ENCODE measurements at places on chromosomes 16 and 17. TPM values are rescaled to one million over a fixed set of nuclear protein-coding genes. Genes with fewer than 3 reads are reported as not detected.

SLC5A10 gene
- total RNA-seq: not detected

TK1 gene
- total RNA-seq: 141 TPM

DNA sequence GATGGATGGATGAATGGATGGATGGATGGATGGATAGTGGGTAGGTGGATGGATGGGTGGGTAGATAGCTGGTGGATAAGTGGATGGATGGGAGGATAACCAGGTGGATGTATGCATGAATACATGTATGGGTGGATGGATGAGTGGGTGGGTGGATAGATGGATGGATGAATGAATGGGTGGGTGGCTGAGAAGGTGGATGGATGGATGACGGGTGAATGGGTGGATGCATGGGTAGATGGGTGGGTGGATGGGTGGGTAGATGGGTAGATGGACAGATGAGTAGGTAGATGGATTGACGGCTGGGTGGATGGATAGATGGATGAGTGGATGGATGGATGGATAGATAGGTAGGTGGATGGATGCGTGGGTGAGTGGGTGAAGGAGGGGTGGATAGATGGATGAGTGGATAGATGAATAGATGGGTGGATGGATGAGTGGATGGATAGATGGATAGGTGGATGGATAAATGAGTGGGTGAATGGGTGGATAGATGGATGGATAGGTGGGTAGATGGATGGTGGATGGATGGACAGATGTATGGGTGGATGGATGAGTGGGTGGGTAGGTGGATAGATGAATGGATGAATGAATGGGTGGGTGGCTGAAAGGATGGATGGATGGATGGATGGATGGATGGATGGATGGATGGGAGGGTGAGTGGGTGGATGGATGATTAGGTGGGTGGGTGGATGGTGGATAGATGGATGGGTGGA, 50.1 kb upstream of the ZC3H18 start:
- H3K4me3 ChIP-seq: no peak overlapping the region
- H3K4me1 ChIP-seq: no peaks in the 10 kb centered on the region
- no peak overlapping the region for H3K27ac ChIP-seq
- DNase-seq: no peak
- no peaks in the 10 kb centered on the region for H3K36me3 ChIP-seq

GRCh38 chr17:35244341-35245195, 1.7 kb downstream of the SLFN5 start:
- peak; percentile 85 for DNase-seq
- peak overlapping the region; percentile 66 for H3K4me3 ChIP-seq
- peak overlapping the region; percentile 69 for H3K27ac ChIP-seq
- H3K36me3 ChIP-seq: no peaks in the 10 kb centered on the region

CBFA2T3 gene
- total RNA-seq: 1.8 TPM

DNA sequence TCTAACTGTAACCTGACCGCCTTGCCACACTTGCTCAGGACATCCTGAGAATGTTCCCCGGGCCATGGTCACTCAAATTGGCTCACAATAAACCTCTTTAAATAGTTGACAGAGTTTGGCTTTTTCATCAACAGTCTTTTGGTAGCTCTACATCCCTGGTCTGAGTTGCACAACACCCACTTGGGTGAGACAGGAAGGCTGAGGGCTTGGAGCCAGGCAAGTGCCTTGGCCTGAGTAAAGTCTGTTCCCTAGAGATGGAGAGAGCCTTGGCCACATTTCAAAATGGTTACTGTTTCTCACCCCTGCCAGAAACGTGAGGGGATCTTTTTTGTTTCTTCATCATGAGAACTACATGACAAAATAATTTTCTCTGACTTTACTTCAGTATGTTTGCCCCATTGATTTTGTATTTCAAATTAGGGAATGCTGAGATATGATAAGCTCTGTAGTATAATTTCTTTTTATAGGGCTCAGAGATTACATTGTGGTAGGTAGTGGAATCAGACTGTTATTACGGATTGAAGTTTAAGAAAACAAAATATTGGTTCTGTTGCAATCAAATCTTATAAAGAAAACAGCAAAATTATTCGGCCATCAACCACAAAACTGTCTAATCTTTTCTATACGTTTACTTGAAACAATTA, 53.9 kb upstream of the NETO2 start:
- H3K4me1 ChIP-seq: peaks cover 3% of the 10 kb centered on the region
- H3K4me3 ChIP-seq: no peak overlapping the region
- no peak for DNase-seq

GRCh38 chr17:14211801-14212200, 24.9 kb downstream of the CDRT15 start:
- DNase-seq: no peak
- H3K27ac ChIP-seq: no peak overlapping the region
- H3K4me3 ChIP-seq: no peak overlapping the region
- no peaks in the 10 kb centered on the region for H3K27me3 ChIP-seq
- peaks cover 26% of the 10 kb centered on the region for H3K36me3 ChIP-seq

NSF gene
- total RNA-seq: 63.3 TPM

GRCh38 chr16:81437865-81438264, 6.7 kb upstream of the CMIP start:
- no peaks in the 10 kb centered on the region for H3K36me3 ChIP-seq
- H3K27me3 ChIP-seq: no peaks in the 10 kb centered on the region
- no peak overlapping the region for H3K27ac ChIP-seq
- H3K4me1 ChIP-seq: 0 out of 2 replicates have a peak, but pooled peaks cover 3% of the 10 kb centered on the region

MSL1 gene
- 72.9 TPM for total RNA-seq

DNA sequence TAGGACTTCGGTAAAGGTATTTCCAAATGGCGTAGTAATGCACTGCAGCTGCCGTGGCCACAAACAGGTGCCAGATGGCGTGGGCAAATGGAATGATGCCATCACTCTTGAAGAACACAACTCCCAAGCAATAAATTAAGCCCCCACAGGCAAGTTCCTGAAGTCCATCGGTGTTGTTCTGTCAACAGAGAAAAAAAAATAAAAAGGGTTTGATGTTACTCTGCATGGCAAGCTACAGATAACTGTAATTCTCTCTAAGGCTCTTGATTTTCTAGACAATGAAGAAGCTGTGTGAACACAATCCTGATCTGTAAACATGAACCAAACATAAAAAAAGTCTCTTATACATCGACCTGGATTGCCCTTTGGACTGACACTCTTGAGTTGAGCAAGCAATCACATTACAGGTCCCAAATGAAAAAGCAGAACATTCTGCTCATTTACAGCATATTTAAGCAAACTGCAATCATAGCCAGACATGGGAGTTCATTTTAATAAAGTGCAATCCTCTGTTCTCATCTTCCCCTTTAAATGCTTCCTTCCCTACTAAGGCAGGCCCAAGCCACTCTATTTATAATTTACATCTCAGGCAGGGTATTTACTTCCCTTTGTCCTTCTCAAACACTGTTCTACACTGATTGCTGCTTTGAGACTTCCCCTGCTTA, 27.1 kb downstream of the MMD start:
- H3K4me3 ChIP-seq: no peak overlapping the region
- peak overlapping the region; percentile 91 for H3K27ac ChIP-seq
- no peaks in the 10 kb centered on the region for H3K27me3 ChIP-seq
- H3K36me3 ChIP-seq: peaks cover 21% of the 10 kb centered on the region

DNA sequence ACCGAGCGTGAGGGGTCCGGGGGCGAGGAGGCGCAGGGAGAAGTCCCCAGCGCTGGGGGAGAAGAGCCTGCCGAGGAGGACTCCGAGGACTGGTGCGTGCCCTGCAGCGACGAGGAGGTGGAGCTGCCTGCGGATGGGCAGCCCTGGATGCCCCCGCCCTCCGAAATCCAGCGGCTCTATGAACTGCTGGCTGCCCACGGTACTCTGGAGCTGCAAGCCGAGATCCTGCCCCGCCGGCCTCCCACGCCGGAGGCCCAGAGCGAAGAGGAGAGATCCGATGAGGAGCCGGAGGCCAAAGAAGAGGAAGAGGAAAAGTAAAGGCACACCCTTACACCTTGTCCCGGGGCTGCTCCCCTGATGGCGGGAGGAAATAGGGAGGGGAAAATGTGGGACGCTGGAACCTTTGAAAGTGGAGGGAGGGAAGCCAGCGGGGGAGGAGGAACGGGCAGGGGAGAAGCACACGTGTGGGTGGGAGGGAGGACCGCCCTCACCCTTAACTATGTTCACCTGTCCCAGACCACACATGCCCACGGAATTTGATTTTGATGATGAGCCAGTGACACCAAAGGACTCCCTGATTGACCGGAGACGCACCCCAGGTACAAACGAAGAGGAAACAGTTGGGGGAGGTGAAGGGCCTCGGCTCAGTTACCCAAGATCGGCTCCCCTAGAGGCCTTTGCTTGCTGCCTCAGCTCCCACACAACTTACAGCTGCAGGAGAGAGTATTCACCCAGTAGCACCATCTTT, 916 bp downstream of the PAGR1 start:
- H3K27me3 ChIP-seq: no peaks in the 10 kb centered on the region
- peak overlapping the region; percentile 62 for H3K27ac ChIP-seq
- peak; percentile 65 for DNase-seq
- H3K4me3 ChIP-seq: peak overlapping the region; percentile 79

- peaks cover 2% of the 10 kb centered on the region for H3K36me3 ChIP-seq
- no peaks in the 10 kb centered on the region for H3K4me1 ChIP-seq
- DNase-seq: no peak
- H3K27ac ChIP-seq: no peak overlapping the region
- no peaks in the 10 kb centered on the region for H3K27me3 ChIP-seq
- H3K4me3 ChIP-seq: no peak overlapping the region
Observed at GRCh38 chr17:2452216-2452750, 51.4 kb upstream of the MNT start.

CES4A gene
- total RNA-seq: not detected

KRT25 gene
- total RNA-seq: not detected

PERCC1 gene
- 111 TPM for total RNA-seq

- peaks cover 25% of the 10 kb centered on the region for H3K4me1 ChIP-seq
- no peak for DNase-seq
- no peak overlapping the region for H3K27ac ChIP-seq
- no peaks in the 10 kb centered on the region for H3K36me3 ChIP-seq
- H3K4me3 ChIP-seq: no peak overlapping the region
Observed at GRCh38 chr16:86998196-86999001, 318.8 kb downstream of the C16orf95 start.

AURKB gene
- total RNA-seq: 108 TPM

Data from SJCRH30 (cell line).